ENCODE measurements at places on chromosomes 7 and 10. TPM values are rescaled to one million over a fixed set of nuclear protein-coding genes. Genes with fewer than 3 reads are reported as not detected.

Gene CCDC172
- total RNA-seq: not detected

Gene HEPACAM2
- total RNA-seq: not detected

Gene GCC1
- total RNA-seq: 15.0 TPM

Gene SIRT1
- total RNA-seq: 24.9 TPM

Gene SND1
- 104 TPM for total RNA-seq
